ENCODE measurements at places on chromosomes 6 and 20.

DNA sequence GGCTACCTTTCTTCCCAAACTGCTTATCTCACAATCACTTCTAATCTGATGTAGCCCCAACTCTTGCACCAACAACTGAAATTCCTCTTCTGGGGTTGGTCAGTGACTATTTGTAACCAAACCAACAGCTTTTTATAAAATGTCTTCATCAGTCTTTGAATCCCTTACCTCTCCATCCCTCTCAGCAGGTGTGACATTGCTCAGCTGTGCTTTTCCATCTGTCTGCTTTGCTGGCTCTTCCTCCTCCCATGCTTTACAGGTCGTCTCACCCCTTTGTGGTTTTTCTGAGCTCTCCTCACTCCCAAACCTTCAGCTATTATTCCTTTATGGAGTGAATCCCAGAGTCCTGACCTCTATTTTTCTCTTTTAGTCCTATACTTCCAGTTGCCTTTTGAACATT, 5.9 kb downstream of the MAP7 start:
- DNase-seq: no peak

DNA sequence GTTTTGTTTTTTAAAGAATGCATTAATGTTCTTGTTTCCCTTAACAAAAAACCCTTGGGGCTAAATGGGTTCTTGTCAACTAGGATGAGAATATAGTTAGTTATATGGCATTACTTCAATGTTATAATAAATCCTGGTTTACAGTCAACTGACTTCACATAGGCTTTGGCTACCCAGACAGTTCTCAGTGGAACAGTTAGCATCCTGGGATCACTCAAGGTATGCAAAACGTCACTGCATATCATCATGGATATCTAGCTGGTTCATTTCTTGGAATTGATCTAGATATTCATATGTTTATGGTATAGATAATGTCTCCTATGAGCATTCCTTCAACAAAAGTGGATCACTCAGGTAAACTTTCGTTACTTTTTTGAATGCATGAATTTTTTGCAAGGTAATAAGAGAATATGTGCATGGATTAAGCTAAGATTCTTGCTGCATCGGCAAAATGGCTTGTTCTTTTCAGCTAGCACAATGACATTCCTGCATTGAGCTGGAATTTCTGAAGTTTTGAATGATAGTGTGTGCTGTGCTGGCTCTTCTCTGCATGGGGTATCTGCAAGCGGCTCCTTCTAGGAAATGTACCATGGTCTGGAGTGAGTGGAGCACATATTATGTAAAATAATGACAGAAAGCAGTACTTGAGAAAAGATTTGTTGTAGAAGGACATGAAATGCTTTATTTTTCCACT, 138.9 kb downstream of the ADGRG6 start:
- no peak for DNase-seq

GRCh38 chr20:16395366-16395765, 177.9 kb downstream of the KIF16B start:
- no peak for DNase-seq

- DNase-seq: no peak
Observed at GRCh38 chr20:48681201-48681872, 146.5 kb downstream of the PREX1 start.

DNA sequence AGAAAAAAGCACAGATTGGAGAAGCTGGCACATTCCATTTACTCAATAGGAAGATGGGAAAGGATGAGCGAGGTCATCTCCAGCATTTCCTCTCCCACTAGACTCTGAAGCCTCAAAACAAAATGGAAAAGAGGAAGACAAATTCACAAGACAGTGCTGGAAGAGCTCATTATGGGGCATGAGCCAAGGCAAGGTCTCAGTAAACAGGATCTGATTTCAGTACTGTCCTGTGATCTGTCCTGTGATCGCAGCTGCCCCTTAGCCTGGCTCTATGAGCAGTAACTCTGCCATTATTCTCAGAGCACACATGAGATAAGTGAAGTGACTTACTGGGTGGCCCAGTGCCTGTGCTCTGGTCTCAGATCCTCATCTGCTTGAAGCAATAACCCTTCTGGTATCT, 68.1 kb upstream of the SLC4A11 start:
- DNase-seq: no peak

- no peak for DNase-seq
Observed at GRCh38 chr6:36378936-36379335, 8.5 kb downstream of the ETV7 start.

DNA sequence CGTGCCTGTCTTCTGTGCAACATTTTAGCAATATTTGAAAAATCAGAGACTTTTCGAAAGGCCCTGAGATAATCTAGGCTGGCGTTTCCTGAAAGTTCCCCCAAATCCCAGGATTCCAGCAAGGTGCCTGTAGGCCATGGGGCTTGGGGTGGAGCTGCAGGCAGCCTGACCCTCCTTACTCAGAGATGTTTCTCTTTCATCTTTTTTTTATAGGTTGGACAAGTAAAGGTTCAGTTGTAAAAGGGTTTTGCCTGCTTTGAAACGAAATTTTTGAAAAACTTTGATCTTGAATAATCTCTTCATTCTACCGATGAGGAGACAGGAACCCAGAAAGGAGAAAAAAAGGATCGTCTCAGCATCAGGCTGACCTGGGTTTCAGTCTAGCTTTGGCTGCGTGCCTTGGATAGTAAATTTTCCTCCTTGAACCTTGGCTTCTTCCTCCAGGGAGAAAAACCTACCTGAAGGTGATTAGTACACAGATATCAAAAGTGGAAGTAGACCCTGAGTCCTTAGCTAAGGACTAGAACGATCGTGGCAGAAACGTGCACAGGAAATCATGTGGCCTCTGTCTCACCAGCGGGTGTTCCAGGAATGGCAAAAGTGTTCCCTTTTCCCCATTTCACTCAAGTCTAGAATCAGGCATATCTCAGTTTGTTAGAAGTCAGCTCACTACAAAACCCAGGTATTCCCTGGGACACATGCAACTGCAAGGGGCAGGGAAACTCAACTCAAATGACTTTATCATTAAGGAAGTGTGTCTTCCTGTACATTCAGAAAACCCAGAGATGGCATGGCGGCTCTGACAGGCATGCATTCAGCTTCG, 128.2 kb upstream of the PTPN1 start:
- DNase-seq: no peak

DNA sequence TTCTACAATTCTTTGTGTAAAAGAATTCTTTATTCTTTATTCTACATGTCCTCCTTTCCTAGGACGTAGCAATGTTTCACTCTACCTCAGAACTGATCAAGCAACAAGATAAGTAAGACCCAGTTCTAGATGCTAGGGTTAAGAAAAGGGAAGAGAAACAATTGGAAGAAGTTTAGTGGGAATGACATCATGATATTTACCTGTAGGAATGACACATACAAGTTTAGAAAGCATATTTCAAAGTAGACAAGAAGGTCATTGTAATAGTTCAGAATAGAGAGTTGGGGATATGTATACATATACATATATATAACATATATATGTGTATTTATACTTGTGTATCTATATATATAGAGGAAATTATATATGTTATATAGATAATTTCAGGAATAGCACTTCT, 43.4 kb upstream of the LRRC1 start:
- no peak for DNase-seq

DNA sequence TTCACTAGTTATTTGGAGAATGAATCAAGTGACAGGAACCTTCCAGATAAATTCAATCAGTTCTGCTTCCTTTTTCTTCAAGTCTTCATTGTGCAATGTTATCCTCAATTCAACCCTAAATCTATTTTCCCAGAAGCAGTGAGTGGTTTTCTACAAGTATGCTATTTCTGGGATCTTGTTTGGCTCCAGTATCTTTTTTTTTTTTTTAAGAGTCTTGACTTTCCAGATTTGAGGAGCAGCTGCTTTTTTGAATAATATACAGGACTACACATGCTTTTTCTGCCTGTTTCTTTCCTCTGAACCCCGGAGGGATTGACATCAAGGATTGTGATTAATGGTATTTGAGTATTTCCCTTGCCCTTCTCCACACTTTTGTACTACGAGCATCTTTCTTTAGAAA, 339.2 kb upstream of the JAG1 start:
- DNase-seq: no peak

GRCh38 chr20:63846128-63846771, 15.0 kb upstream of the ABHD16B start:
- no peak for DNase-seq

DNA sequence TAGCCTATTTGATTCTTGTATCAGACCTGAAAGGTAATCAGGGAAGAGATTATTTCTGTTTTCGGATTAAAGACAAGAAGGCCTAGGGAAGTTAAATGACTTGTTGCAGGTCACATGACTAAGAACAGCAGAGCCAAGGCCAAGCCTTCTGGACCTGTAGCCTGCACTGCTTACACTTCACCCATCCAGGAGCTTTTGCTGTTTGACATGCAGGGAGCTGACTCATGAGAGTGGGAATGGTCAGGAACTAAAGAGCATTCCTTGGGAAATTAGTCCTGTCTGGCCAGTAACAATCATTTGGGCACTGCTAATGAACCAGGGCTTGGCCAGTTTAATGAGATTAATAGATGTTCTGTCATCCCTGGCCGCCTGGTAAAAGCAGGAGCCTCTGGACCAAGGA, 46.8 kb downstream of the EIF2S2 start:
- no peak for DNase-seq

DNA sequence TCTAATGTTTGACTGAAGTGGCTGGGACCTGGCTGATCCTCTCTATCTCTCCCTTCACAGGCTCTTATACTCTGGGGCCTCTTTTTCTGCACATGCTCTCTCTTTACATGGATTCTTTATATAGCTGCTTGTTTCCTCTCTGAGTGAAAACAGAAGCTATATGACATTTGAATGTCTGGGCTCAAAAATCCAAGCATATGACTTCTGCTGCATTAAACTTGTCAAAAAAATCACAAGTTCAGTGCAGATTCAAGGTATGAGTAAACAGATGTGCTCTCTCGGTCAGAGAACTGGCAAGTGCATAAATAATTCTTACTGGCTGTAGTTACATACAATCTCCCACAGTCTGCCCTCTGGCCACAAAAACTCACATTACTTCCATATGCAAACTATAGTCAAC, 96.6 kb downstream of the LCA5 start:
- no peak for DNase-seq

DNA sequence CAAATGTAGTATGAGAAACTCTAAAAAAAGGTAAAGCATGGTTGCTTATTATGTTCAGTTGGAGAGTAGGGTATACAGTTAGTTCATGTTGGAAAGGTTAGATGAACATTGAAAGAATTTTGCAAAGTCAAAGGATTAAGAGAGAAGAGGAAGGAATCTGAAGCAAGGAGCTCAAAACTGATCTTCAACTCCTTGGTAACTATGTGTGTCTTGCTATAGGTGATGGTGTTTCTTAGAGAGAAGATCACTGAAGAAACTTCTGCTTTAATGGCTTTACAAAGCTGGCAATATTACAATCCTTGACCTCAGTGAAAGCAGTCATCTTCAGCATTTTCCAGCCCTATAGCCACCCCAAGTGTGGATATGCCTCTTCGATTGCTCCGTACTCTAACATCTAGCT, 4.7 kb downstream of the HLA-DRA start:
- DNase-seq: no peak

GRCh38 chr6:36350681-36351571, 14.2 kb upstream of the BNIP5 start:
- no peak for DNase-seq

DNA sequence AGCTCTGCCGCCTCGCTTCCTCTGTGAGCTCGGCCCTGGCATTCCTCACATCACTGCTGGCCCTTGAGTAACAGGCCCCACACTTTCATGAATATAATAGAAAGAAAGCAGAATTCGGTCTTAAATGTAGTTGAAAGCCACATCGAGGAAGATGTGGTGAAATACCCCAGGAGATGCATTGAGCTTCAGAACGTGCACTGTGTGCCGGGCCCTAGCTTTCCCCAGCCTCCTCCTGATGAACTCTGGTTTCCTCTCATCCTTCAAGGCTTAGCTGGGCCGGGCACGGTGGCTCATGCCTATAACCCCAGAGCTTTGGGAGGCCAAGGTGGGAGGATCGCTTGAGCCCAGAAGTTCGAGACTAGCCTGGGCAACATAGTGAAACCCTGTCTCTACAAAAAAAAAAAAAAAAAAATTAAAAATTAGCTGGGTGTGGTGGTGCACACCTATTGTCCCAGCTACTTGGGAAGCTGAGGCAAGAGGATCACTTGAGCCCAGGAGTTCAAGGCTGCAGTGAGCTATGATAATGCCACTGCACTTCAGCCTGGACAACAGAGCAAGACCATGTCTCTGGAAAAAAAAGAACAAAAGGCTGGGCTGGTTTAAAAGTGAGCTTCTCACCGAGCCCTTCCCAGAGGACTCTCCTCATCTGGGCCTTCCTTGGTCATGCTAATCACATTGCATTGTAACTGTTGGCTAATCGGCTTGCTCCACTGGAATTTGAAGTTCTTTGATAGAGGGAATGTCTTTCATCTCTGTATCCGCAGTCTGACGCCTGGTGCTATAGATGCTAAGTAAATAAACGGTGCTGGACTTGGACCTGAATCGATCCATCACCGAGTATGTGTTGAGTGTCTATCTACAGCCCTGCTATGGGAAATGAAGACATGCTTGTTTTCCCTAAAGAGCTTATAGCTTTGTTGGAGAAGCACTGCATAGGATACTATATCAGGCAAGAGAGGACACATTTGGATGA, 43.8 kb upstream of the FOXQ1 start:
- no peak for DNase-seq
